Kasumi-1 (cell line): ENCODE measurements at places on chromosomes 11 and 22.
A peak's percentile ranks its signal among the peaks of the same experiment; 100 is the strongest.

DNA sequence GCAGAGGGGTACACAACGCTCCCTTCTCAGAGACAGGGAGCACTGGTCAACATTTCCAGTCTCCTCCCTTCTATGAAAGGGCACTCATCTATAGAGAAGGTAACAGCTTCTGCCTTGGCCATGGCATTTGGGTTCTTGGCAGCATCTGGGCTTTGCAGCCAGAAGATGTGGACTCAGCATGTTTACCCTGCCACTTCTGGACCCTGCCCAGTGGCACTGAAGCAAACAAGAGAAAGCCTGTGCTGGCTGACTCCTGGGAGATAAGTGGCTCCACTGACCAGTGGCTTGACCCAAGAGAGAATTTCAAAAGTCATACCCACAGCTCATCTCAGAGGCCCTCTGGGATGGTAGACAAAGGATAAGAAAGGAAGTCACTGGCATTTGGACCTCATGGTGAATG lies 8.0 kb downstream of the CSNK2A3 start:
- DNase-seq: no peak

DNA sequence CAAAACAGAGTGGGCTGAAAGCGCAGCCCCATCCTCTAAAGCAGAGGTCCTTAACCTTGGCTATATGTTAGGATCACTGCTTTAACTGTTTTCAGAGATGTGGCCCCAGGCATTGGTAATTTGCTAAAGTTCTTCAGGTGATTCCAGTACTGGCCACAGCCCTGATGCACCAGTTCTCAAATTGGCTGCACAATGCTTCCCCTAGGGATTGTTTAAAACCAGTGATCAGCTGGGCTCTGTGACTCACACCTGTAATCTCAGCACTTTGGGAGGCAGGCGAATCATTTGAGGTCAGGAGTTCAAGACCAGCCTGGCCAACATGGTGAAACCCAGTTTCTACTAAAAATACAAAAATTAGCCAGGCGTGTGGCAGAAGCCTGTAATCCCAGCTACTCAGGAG lies 8.4 kb upstream of the IRAG1 start:
- no peak for DNase-seq

- no peak for DNase-seq
These were observed 45.9 kb downstream of the MN1 start for GRCh38 chr22:27755521-27756211.

DNA sequence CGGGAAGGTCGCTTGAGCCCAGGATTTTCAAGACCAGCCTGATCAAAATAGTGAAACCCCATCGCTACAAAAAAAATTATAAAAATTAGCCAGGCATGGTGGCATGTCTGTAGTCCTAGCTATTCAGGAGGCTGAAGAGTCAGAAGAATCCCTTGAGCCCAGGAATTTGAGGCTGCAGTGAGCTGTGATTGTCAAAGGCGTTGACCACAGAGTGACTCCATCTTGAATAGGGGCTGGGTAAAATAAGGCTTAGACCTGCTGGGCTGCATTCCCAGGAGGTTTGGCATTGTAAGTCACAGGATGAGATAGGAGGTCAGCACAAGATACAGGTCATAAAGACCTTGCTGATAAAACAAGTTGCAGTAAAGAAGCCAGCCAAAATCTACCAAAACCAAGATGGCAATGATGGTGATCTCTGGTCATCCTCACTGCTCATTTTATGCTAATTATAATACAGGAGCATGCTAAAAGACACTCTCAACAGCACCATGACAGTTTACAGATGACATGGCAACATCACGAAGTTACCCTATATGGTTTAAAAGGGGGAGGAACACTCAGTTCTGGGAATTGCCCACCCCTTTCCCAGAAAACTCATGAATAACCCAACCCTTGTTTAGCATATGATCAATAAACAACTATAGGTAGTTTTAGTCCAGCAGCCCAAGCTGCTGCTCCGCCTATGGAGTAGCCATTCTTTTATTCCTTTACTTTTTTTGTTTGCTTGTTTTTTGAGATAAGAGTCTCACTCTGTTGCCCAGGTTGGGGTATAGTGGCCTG lies 2.8 kb upstream of the RDX start:
- DNase-seq: no peak

- DNase-seq: no peak
These were observed 62.7 kb upstream of the NECTIN1 start for GRCh38 chr11:119791701-119792151.

- DNase-seq: no peak
These were observed 58.1 kb downstream of the PPFIA1 start for GRCh38 chr11:70328556-70328955.

DNA sequence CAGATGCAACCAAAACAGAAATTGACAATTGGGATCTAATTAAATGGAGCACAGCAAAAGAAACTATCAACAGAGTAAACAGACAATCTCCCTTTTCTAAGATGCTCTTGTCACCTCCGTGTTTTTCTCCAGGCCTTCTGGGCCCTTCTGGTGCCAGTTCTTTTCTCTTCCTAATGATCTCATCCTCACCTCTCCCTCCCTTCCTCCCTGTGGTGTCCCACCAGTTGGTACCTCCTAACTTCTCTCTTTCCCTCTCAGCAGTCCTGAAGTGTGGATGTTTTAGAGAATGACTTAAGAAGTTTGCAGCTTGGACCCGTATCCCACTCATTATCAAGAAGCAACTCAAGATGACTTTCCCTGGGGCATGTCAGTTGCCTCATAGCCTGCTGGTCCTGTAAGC lies 6.4 kb downstream of the APOBEC3H start:
- DNase-seq: no peak

- no peak for DNase-seq
These were observed 33.4 kb downstream of the ARFGAP2 start for GRCh38 chr11:47143322-47143721.

DNA sequence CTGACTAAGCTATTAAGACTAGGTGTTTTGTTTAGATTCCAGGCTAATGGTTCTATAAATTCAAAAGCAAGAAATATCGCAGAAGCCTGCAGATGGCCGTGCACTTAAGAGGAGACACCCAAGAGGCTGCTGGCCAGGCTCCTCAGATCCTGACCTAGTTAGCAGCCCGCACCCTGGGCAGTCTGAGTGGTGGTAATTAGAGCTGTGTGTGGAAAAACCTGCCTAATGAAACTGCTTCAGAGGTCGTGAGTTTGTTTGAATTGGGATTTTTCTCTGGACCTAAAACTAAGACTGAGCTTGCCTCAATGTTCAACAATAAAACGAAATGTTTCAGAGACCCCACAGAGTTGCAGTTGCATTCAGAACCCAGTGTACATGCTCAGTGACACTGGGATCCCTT lies 627.7 kb downstream of the OPCML start:
- DNase-seq: no peak

DNA sequence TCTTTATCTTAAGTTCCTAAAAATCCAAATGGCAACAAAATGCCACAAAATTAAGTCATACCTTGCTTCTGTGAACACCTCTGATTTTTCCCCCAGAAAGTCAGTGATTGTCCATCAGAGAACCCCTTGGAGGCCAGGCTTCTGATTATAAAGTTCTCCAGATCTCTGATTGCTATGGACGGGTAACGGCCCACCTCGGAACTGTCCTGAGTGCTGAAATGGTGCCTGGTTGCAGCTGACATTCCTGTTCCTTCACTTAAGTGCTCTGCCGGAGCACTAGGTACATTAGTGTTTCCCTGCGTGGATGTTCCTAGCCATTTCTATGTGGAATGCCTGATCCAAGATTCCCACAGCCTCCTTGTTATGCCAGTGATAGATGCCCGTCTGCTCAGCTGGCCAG lies 85.0 kb downstream of the CHST1 start:
- DNase-seq: peak; percentile 16

- DNase-seq: no peak
These were observed 93.8 kb downstream of the BCR start for GRCh38 chr22:23274146-23274526.

GRCh38 chr22:37971475-37972434 lies 12.6 kb downstream of the SOX10 start:
- no peak for DNase-seq

DNA sequence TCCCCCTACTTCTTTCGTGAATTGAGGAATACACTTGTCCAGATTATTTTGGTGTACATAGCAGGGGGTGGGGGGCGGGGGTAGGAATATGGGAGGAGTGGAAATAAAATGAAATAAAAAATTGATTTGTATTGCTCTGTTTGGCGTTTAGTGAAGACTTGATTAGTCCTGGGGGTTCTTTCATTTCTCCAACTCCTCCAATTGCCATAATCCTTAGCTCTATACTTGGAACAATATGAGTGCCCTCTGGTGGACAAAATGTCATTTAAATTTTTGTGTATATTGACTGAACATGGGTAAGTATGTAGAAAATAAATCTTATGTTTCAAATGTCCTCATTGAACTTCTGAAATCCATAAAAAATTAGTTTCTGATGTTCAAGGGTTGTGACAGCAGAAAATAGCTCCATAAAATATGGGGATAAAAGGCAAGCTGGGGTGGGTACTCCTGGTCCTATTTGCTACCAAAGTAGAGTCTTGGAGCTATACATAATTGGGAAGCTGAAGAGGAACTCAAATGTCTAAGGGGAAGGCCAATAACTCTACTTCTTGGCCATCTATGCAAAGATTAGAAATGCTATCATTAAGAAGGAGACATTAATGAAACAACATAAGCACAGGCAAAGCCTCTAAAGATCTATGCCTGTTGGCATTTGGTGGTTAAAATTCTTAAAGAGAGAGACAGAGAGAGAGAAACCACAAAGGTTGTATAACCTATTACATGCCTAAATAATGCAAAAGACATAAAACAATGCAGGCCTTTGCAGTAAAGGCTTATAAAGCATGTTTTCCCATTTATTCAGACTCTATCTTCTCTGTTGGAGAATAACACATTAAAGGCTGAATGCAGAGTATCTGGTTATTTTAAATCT lies 421.6 kb downstream of the METTL15 start:
- peak; percentile 55 for DNase-seq

DNA sequence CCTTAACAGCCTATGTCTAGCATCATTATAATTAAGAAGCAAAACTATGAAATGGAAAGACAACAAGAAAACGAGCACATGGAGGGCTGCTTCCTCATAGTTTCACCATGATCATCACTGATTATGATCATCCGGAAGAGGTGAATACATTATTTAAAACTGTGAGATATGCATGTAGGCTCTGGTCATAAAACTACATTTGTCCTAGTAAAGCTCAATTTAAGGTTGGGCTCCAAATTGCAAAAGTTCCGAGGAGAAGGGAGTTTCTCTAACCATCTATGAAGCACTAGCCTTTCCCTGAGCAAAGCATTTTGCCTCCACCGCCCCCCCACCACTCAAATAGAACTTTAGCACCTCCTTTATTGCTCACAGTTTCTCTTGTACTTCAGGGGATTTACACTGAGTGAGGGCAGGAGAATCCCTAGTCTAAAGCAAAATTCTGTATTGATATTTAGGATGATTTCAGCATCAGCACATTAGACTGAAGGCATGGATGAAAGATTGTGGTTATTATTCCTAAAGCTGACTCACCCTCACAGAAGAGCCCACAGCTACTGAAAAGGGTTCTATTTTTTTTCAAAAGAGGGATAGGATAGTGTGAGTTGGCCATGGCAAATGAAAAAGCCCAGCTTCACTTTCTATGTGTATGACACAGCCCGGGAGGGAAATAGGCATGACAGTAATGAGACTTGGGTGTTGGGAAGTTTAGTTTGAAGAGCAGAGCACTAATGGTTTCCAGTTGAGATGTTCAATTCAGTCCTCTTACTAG lies 203.4 kb downstream of the CADM1 start:
- DNase-seq: no peak

DNA sequence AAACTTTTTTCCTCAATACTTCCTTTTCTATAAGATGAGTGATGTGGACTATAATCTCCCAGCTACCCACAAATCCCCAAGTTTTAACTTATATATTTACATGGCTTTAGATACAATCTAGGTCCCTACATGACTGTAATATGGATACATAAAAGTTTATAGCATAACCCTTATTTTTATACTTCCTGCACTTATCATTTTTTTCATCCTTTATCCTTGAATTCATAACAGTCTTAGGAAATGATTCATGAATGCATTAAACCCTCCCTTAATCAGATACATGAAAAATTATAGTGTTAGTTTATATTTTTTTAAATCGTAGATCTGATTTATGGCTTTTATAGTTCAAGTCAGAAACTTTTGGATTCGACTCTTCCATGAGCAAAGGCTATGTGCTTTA lies 195.8 kb downstream of the MAML2 start:
- DNase-seq: no peak

GRCh38 chr11:128905345-128906184 lies 14.4 kb downstream of the KCNJ5 start:
- peak; percentile 79 for DNase-seq

- DNase-seq: no peak
These were observed 6.6 kb downstream of the SHANK2 start for GRCh38 chr11:71245601-71246391.

DNA sequence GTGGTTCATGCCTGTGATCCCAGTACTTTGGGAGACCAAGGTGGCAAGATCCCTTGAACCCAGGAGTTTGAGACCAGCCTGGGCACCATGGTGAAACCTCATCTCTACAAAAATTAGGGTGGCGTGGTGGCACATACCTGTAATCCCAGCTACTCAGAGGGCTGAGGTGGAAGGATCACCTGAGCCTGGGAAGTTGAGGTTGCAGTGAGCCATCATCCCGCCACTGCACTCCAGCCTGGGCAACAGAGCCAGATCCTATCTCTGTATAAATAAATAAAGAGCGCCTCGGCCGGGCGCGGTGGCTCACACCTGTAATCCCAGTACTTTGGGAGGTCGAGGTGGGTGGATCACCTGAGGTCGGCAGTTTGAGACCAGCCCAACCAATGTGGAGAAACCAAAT lies 27.9 kb downstream of the TOB2 start:
- no peak for DNase-seq

DNA sequence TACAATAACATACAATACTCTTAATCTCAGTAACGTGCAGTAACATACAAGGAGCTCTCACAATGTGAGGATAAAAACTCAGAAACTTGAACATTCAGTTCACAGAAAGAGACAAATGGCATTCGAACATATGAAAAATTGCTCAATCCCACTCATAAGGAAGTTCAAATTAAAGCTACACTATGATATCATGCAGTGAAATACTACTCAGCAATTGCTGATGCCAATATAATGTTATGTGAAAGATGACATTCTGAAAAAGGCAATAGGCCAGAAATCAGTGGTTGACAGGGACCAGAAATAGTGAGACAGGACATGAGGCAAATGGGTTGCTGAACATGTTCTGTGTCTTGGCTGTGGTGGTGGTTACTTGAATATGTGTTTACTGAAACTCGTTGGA lies 33.7 kb upstream of the PITPNB start:
- peak; percentile 7 for DNase-seq

DNA sequence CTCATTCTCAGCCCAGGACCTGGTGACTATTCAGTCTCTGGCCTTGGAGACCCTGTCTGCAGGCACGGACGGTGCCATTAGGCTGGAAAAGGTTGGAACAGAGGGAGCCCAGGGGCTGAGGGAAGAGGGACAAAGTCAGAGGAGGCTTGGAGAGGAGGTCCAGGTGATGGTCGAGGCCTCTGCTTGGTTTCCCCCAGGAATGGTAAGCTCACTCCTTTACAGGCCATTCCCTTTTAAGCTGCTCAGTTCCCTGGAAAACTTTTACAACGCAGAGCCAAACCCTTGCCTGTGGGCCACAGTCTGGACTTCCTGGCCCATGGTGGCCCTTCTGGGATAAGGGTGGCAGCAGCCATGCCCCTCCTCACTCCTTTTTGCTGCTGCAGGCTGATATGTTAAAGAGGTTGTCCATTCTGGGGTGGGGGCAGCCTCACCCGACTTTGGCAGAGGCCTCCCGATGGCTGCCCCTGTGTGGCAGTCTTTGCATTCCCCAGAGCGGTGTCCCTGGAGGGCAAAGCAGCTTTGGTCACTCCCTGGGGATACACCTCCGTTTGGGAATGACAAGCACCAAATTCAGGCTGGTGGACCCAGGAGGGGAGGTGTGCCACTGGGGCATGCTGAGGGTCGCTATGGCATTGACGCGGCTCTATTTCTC lies 34.0 kb upstream of the RFPL3 start:
- no peak for DNase-seq
